ENCODE measurements at places on chromosomes 1 and 21.

DNA sequence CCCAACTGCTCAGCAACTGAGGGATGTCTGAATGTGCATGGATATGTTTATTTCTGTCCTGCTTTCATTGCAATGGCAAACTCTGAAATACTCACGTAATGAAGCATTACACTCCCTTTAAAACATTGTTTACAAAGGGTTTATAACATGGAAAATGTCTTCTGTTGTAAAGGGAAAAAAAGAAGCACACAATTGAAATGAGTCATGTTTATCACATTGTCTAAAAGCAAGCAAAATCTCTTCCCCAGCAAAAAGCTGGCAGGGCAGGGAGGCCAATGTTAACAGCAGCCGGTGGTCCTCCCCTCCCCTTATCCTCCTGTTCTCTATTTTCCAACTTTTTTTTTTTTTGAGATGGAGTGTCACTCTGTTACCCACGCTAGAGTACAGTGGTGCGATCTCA is 3.9 kb upstream of the EFNA1 start:
- no peak for DNase-seq

- no peak for DNase-seq
These were observed 24.2 kb upstream of the HSD3B1 start for GRCh38 chr1:119482517-119483425.

DNA sequence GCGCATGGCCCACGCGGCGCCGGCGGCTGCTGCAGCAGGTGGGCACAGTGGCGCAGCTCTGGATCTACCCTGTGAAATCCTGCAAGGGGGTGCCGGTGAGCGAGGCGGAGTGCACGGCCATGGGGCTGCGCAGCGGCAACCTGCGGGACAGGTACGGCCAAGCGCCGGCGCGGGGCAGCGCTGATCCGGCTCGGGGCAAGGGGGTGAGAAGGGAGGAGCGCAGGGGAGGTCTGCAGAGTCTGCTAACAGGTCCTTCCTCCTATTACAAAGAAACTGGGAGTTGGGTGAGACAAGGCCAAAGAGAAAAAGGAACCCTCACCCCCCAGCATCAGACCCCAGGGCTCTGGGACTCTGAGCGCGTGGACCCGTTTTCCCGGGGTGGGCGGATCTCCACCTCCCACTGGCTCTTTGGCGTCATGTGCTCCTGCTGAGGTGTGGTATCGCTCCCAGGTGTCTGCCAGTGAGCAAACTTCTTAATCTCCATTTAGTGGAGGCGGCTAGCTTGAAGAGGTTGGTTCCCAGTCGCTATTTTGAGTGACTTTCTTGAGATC is 431 bp downstream of the MTARC1 start:
- DNase-seq = peak; percentile 50

DNA sequence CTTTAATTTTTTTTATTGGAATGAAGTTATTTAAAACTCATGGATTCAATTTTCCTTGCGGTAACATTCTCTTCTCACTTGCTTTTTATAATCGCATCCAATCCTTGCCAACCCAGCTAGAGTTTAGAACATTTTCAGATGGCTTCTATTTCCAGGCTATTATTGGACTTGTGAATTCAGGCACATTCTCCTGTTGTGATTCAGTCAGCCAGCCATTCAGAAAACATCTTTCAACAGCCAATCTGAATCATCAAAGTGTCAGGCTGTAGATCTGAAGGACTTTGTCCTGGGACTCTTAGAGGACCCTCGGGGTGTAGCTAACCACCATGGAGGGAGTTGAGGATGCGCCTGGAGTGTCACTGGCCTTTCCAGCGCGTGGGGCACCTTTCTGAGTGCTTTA is 92.4 kb downstream of the PRDM2 start:
- no peak for DNase-seq

- DNase-seq = peak; percentile 35
These were observed 15.9 kb downstream of the BMP8A start for GRCh38 chr1:39507230-39507928.

DNA sequence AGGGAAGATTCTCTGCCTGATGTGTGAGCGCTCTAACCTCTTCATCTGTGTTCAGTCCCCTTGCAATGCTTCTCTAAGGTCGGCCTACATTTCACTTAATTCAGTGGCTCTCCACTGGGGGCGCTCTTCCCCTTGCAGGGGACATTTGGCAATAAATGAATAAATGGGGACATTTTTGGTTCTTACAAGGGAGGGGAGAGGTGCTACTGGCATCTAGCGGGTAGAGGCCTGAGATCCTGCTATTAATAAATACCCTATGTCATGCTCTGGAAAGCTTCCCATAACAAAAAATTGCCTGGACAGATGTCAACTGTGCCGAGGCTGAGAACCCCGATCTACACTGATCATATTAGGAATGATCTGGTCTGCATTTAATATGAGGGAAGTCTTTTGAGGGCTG is 25.9 kb upstream of the DNAJC11 start:
- peak; percentile 22 for DNase-seq

DNA sequence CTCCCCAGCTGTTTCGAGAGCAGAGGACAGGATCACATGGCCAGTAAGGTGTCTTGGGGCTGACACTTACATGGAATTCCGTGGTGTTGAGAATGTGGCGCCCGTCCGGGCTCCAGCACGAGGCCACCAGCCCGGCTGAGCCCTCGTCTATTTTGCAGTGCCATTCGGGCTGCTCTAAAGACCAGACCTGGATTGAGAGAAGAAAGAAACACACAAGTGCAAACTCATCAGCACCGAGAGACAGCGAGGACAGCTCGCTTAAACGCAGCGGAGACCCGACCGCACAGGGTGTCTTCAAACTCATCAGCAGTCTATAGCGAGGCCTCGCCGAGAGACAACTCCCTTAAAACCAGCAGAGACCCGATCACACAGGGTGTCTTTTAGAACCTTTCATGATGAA is 3.3 kb downstream of the WRAP73 start:
- DNase-seq = no peak

DNA sequence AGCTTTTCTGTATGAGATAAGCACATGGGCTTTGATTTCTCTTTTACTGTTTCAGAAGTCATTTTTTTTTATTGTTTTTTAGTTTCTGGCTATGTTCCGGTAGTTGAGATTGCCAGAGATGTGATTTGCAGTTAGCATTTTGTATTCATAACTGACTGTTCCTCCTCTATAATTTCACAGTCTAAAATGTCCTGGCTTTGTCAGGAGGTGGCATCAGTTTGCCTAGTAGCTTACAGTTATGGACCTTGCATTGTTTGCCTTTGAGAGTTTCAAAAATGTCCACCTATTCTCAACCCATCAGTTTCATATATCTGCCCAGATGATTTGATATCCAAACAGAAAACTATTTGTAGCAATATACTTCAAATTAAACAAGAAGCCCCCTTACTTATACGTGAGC is 39.5 kb upstream of the ST6GALNAC3 start:
- peak; percentile 5 for DNase-seq

GRCh38 chr1:178209935-178210334 is 116.0 kb downstream of the RASAL2 start:
- DNase-seq = no peak

- DNase-seq = peak; percentile 56
These were observed 1.3 kb upstream of the TXNIP start for GRCh38 chr1:145997718-145998023.

GRCh38 chr1:97489834-97490233 is 431.0 kb downstream of the DPYD start:
- no peak for DNase-seq

DNA sequence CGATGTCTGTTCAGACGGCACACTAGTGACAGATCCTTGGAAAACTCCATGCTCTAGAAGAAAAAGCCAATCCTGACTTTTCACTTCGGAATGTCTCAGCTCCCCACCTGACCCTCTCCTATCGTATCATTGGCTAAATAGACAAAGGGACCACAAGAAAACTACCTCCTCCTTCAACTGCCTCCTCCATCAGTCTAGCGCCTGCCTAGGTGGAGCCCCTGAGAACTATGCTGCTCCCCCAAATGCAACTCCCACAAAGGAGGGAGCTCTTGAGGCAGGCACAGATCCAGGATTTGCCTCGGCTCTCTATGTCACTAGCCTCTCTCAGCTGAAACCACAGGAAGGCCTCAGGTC is 148.4 kb downstream of the TOMM20 start:
- DNase-seq = no peak

DNA sequence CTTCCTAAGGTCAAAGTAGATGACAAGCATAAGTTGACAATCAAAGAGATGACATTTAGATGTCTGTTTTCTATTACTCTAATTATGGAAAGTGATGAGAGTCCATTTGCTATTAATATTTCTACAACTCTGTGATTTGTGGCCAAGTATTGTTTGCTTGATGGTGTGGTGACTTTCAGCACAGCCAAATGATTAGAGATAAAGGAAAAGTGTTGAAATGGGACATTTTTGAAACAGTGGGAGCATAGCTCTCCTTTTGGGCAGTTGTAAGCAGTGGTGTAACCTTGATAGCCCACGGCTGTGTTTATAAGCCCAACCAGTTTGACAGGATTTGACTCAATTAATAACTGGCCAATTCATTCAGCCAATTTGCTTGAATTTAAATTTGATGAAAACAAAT is 31.6 kb downstream of the ZC3H11B start:
- DNase-seq = no peak

- no peak for DNase-seq
These were observed at the start of gene KRTAP10-10 for GRCh38 chr21:44637018-44637850. Gene KRTAP10-10, plus strand, starts transcription at chr21:44637356. Its CDS starts 62 bp downstream, at chr21:44637418.
